ENCODE measurements at places on chromosomes 5 and 9.

DNA sequence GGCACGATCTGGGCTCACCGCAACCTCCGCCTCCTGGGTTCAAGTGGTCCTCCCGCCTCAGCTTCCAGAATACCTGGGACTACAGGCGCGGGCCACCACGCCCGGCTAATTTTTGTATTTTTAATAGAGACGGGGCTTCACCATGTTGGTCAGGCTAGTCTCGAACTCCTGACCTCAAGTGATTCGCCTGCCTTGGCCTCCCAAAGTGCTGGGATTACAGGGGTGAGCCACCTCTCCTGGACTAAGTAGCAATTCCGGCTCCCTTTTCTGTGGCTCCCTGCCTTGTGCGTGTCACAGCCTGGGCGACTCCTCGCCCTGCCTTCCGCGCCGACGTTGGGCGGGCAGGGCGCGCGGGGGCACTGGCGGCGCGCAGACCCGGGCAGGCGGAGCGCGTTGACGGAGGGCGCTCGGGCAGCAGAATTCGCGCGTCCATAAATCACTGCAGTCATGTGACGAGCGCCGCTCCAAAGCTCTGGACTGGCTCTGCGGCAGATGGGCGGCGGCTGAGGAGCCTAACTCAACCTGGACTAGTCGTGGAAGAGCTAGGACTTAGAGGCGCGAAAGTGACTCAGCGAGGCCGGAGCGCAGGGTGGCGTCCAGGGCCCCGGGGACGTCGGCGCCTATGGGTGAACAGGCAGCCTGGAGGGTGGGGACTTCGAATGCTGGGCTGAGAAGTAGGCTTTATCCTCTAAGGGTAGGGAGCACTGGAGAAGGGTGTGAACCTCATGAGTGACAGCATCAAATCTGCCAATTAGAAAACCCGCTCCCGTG, 1.4 kb upstream of the CIZ1 start:
- peak; percentile 65 for DNase-seq

GRCh38 chr9:87601176-87601575, 103.5 kb downstream of the DAPK1 start:
- DNase-seq: no peak

- no peak for DNase-seq
These were observed 77.5 kb downstream of the PSD2 start for GRCh38 chr5:139872851-139873794.

DNA sequence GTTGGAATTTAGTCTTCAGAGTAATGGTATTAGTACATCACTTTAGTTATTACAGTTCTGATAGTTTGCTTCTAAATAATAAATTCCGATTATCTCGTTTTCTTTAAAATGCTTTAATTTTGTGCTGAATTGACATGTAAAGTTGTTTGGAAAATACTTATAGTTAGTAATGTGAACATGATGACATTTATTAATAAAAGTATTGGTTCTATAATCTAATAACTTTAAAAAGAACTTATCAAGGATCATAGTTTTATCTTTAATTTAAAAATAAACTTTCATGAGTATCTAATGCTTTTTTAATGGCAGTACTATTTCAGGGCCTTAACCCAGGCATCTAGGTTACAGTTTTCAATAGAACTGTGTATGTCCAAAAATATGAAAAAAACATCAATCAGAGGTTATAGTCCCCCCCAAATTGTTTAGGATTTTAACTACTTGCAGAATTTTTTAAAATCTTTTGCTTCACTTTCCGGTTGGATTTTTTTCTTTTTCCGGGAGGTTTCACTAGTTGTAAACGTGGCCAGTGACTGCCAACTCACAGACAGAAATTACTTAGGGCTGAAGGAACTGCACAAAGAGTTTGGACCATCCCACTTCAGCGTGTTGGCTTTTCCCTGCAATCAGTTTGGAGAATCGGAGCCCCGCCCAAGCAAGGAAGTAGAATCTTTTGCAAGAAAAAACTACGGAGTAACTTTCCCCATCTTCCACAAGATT, 680 bp downstream of the GPX8 start:
- DNase-seq: peak; percentile 83

DNA sequence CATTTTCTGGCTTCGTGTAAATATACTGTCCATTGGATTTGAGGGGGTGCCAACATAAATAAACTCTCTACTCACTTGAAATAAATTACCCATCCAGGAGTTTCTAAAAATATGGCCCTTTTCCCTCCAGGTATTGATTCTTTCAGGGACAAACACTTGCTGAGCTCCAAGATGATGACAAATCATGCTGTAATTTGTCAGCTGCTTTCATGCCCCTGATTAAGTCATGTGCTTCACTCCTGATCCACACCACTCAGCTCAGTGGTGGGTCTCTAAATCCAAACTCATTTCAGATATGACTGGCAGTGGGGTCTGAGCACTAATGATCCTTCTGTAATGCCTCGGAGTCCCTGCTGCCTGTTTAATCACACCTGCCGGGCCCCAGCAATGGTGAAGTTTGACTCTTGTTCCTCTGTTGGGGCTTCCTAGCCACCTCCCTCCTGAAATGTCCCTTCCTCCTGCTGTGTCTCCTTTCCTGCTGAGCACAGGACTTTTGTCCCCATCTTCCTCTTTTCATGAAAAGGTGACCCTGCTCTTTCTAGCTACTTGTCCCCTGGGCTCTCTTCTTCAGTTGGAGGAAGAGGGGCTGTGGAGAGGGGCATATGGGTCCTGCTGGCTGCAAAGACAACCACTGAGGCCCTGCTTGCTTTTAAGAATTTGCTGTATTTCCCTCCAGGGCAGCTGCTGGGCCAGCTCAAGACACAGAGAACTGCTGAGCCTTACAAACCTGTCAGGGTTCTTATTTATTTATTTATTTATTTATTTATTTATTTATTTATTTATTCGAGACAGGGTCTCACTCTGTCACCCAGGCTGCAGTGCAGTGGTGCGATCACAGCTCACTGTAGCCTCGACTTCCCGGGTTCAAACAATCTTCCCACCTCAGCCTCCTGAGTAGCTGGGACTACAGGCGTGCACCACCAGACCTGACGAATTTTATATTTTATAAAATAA, 200.0 kb downstream of the ATP10B start:
- no peak for DNase-seq

DNA sequence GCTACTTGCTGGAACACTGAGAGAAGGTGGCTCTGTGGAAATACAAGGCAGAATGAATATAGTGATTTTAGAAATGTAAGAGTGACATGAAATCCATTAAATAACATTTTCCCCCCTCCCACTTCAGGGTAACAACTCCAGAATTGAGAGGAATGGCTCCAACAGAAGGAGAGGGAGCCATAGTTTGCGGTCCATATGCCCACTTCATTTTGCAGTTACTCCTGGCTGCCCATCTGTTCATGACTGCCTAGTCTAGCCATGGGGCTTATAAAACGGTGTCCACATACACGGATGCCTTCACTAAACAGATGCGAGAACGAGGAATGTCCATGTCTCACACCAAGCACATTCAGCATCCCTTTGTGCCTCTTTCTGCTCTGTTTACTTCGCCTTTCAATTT, 186.7 kb downstream of the TMEM38B start:
- no peak for DNase-seq

DNA sequence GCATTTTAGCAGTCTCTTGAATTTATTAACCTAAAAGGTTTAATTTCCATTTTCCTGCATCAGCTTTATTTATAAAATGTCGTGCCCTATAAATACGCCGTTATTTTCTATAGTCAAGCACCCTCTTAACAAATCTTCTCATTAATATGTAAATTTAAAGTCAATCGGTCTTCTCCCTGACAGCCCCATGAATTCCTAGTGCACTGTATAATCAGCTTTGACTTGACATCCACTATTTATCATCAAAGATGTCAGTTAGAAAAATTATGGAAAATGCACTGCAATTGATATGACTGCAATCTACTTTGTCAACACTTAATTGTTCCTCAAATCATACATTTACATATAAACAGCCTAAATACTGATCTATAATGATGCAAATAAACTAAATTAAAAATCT, 83.4 kb downstream of the AP3B1 start:
- DNase-seq: no peak

- no peak for DNase-seq
These were observed 40.4 kb downstream of the GLIS3 start for GRCh38 chr9:4259489-4259888.

- DNase-seq: peak; percentile 14
These were observed 42.2 kb upstream of the UGT3A2 start for GRCh38 chr5:36108758-36109460.

DNA sequence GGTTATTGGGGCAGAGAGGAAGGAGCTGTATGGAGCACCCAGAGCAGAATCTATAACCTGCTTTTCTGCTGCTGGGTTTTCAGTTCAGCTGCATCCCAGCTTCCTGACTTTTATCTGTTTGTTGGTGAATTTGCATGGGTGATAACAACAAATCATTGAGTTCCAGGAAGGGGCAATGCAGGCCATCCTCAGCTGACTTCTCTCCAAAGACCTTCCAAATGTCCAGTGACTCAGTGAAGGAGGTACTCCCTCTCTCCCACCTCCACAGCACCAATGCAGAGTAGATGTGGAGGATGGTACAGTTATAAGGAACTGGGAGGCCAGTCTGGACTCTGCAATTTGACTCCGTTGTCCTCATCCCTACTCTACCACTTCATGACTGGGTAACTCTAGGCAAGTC, 1.6 kb upstream of the TXN start:
- DNase-seq: no peak

GRCh38 chr5:96070622-96071225, 109.1 kb upstream of the ELL2 start:
- no peak for DNase-seq

DNA sequence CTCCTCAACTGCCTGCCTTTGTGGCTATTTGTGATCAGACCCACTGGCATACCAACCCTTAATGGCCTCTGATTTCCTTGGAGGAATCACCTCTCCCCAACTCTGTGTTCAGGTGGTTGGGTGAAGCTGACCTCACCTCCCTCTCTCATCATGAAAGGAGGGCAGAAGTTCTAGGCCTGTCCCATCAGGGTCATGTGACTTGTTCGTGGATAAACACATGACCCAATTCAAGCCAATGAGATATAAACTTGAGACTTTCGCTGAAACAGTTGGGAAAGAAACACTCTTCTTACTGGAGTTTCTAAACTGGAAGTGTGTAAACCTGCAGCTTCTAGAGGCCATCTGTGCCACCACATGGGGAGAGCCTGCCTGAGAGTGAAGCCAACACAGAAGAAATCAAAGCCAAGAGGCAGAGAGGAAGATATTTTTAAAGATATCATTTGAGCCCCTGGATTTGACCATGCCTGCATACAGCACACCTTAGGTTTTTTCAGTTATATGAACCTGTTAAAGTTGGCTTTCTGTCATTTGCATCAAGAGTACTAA, 5.8 kb downstream of the GABBR2 start:
- no peak for DNase-seq

DNA sequence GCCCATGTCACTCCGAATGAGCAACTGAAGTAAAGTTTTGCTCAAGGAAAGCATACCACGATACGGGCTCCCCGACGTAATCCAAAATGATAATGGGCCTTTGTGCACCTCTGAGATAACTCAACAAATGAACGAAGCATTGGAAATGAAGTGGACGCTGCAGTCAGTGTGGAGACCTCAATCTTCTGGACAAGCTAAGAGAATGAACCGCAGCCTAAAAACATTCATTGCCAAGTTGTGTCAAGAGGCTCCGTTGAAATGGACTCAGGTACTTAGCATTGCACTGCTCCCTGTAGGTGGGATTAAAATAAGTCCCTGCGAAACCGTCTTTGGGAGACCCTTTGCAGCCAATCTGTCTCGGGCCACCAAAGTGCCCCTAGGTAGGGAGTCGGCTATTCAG, 3.9 kb upstream of the LCN9 start:
- DNase-seq: no peak

- no peak for DNase-seq
These were observed 70.6 kb downstream of the ADAMTS2 start for GRCh38 chr5:179274321-179275315.

- DNase-seq: no peak
These were observed 19.3 kb downstream of the ABHD17B start for GRCh38 chr9:71891557-71892189.

GRCh38 chr5:136446565-136446964, 81.2 kb upstream of the TRPC7 start:
- no peak for DNase-seq
